ENCODE measurements at places on chromosomes 1 and 21. TPM values are rescaled to one million over a fixed set of nuclear protein-coding genes. Genes with fewer than 3 reads are reported as not detected.
A peak's percentile ranks its signal among the peaks of the same experiment; 100 is the strongest.

- no peak for DNase-seq
These were observed 5.6 kb downstream of the MAD2L2 start for GRCh38 chr1:11675325-11675724.

DNA sequence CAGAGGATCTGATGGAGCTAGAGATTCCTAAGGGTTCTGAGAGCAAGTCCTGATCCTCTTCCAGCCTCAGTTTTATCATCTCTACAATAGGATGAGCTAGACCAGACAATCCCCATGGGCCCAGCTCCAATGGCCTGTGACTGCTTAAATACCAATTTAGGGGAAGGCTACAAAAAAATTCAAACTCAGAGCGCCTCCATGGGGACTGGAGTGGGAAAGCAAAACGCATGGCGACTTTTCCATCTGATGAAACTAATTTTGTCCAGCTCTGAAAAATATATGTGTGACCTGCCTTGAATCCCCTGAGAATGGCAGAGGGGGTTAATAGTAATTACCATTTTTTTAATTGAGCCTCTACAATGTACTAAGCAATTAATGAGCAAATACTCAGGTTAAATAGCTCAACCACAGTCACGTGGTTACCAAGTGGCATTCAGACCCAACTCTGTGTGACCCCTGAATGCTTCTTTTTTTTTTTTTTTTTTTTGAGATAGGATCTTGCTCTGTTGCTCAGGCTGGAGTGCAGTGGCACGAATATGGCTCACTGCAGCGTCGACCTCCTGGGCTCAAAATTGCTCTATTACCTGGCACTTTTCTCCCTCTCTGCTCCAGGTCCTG lies 8.4 kb downstream of the EXTL1 start:
- no peak for DNase-seq

DNA sequence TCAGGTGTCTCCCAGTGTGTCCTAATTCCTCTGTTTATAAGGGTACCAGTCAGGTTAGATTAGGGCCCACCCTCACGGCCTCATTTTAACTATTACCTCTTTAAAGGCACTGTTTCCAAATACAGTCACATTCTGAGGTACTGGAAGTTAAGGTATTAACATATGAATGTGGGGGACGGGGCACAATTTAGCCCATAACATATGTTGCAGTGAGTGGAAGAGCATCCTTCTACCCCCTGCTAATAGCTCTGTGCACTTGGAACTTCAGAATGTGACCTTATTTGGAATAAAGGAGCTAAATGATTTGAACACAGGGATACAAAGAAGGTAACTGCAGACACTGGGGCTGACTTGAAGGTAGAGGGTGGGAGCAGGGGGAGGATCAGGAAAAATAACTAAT lies 67.3 kb upstream of the ADGRL2 start:
- no peak for DNase-seq

GRCh38 chr1:91827087-91827458 lies 58.9 kb downstream of the TGFBR3 start:
- no peak for DNase-seq

- DNase-seq = no peak
These were observed 159.1 kb upstream of the USP24 start for GRCh38 chr1:55374216-55374615.

DNA sequence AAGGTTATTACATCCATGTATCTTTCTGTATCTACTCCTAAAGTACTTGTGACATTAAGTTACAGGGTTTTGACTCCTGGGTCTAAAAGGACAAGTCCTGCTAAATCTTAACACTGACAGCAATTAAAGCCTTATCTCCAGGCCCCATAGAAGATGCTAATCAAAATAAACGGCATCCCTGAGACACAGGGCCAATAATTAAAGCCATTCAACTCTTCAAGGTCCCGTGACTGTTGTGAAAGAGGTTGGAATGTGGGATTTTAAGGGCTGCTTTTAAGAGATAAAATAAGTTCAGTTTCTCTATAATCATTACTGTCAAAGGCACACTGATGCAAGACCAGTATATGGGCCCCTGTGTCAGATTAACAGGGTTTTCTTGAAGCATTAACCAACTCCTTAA lies 8.3 kb downstream of the DNAI4 start:
- DNase-seq = no peak

- DNase-seq = no peak
These were observed 258.5 kb downstream of the BRINP2 start for GRCh38 chr1:177429234-177429633.

- no peak for DNase-seq
These were observed 4.0 kb downstream of the EPS8L3 start for GRCh38 chr1:109759513-109760334.

DNA sequence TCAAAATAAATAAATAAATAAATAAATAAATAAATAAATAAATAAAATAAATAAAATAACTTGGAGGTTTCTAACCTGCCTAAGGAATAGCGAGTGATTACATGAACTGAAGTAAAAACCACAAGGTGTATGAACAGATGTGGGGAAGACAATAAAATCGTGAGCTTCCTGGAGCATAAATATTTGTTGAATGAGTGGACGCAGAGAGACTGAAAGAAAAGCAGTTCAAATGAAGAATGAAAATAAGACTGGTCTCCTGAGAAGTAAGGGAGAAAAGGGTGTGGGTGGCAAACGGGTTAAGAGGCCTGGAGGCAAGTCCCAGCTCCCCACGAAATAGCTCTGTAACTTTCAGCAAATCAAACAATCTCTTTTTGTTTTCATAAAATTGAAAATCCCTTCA lies 33.6 kb downstream of the CHML start:
- DNase-seq = no peak

DNA sequence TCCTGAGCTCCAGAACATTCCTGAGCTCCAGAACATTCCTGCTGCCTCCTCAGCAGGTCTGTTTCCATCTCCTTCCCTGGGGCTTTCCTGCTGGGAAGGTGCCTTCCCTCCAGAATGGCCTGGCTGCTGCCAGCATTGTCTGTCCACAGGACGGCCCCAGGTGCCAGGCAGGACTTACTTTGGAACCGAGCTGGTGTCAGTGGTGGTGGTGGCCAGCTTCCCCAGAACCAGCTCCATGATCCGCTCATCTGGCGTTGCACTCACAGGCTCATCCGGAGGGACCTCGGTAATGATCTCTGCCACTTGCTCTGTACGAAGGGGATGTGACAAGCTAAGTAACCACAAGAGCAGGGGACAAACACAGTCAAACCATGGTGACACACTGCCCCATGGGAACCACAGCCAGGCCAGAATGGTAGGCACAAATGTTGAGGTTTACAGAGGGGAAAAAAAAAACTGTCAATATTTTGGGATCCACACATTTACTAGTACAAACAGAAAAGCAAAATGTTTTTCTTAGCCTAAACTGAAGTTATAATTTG lies 41.3 kb downstream of the PRDM15 start:
- DNase-seq = no peak

DNA sequence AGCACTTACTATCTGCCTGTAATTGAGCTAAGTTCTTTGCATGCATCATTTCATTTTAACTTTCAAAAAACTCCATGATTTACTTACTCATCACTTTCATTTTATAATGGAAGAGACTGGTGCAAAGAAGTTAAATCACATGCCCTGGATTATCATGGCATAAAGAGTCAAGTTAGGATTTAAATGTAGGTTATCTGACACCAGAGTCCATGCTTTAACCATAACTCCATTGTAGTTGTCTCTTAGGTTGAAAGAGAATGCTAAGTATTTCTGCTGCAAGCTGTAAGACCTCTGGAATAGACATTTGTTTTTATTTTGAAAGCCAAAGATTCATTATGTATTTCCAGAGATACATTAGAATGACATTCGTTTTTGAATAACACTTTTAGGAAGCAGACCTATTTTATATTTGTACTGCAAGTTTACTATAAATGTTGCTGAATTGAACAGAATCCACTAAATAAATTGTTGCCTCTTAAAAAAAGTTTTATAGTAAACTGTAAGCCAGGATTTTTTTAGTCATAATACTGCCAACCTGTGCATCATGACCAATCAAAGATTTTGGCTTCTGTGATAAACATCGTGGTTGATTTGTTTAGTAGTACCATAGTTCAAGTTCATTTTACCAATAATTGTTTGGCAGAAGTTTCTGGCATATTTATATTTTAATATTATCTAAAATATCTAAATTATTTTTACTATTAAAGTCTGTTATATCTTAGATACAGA lies 26.1 kb downstream of the CFH start:
- DNase-seq = no peak

GRCh38 chr1:171884475-171884874 lies 43.2 kb downstream of the DNM3 start:
- no peak for DNase-seq

DNA sequence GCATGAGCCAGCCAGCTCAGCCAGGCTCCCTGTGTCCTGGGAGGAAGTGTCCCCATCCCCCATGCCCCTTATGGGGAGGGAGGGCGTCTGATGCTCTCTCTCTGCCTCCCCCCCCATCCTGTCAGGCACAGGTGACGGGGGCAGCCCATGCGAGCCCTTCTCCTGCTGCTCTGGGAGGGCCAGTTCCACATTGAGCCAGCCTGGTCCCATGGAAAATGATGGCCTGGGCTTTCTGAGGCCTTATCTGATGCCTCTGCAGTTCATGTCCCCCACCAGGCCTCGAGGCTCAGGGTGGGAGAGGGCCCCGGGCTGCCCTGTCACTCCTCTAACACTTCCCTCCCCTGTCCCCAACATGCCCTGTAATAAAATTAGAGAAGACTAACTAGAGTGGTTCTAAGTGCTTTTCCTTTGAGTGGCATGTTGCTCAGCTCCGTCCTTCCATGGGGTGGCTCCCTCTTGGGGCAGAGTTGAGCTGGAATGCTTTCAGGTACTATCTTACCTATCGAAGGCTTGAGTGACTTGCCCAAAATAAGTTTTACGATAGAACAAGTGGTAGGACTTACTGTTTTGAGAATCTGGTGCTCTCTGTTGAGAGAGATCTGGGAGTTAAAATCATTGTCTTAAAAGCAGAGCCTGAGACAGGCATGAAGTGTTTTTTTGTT lies 1.8 kb upstream of the MTFR1L start:
- no peak for DNase-seq

- DNase-seq = no peak
These were observed 946.7 kb upstream of the B3GALT2 start for GRCh38 chr1:194133152-194133551.

DNA sequence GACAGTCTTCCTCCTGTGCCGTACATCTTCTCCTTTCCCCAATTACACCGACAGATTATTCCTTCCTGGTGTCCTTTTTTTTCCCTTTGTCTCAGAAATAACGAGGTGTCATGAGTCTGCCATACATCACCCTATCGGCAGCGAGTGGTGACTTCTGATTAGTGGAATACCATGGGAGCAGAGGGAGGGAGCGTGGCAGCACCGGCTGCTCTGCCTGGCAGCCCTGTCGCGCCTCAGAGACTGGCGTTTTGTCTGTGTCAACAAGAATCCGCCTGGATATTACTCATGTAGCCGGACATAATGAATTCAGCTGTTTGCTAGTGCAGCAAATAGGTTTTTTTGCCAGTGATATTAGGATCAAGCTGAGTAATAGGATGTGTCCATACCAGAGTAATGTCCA lies 51.8 kb downstream of the UTP25 start:
- no peak for DNase-seq

GRCh38 chr1:111842411-111842810 lies 86.7 kb downstream of the DDX20 start:
- no peak for DNase-seq

GRCh38 chr1:11681071-11681771 lies at the start of gene MAD2L2:
TSS of gene MAD2L2 (minus strand) at chr1:11681148. CDS start at chr1:11680601, 547 bp downstream.
- DNase-seq = peak; percentile 94

GRCh38 chr1:178644308-178645120 lies 80.5 kb upstream of the RALGPS2 start:
- DNase-seq = no peak

DNA sequence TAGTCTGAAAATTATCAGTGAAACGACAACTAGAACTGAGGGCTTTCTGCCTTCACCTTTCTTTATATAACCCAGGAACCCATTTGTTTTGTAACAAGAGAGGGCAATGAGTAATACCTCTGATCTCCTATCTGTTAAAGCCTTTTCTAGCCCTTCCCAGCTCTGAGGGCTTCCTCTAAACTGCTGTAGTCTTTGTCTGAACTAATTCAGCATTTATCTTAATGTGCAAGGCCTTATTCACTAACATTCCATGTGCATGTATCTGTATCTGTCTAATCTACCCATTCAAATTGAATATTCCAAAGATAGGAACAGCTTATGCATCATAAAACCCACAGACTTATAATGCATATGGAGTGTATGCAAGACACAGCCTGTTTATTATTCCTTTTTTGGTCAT lies 167.1 kb downstream of the LYPLAL1 start:
- no peak for DNase-seq

GRCh38 chr1:48472638-48473037 lies 634 bp upstream of the SPATA6 start:
- no peak for DNase-seq

DNA sequence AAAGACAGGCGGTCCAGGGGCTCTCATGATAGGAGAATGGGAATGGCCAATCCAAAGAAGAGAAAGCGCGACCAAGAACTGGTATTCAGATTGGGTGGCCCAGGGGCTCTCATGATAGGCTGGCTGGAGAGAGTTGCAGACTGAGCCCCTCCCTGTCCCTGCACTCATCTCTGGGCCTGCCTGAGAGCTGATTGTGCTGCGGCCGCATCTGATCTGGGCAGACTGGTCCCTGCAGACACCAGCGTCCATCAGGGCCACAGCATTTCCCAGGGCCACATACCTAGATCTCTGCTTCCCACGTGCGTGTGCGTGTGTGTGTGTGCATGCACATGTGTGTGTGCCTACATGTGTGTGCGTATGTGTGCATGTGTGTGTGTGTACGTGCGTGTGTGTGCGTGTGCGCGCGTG lies 30.4 kb upstream of the MAN1C1 start:
- peak; percentile 58 for DNase-seq

DNA sequence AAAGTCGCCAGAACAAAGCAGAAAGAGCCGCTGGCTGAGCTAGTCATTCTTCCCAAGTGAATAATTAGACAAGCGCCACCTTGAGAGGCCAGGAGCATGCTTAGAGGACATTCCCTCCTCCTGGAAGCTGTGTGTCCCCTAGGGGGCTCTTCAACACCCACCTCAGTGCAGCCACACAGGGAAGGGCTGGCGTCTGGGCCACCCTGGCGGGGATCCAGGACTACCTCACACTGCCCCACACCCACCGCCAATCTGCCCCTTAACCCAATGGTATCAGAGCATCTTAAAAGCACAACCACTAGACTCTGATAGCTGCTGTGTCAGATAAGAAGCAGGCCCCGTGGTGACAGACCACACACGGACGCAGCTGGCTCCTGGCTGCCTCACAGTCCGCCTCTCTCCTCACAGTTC lies 24.9 kb downstream of the SETD4 start:
- DNase-seq = no peak

DNA sequence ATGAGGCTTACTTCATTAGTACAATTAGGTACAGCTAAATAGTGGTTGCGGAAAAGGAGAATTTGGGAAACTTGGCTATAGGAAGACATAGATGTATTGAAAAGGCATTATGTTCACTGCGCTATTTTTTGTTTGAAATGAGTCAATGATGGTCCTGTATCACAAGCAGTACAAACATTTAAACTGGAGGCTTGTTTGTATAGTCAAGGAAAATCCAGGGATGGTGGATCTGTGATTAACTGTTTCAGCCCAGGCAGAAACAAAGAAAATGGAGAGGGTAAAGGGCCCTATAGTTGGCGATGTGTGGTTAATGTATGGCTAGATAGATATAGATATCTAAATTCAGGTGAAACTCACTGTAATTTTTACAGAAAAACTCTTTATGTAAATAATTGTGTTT lies 79.9 kb downstream of the CLIC4 start:
- no peak for DNase-seq

The NTRK1 gene
- 1.2 TPM for total RNA-seq

The CFHR4 gene
- total RNA-seq = not detected

The ZYG11A gene
- 0.18 TPM for total RNA-seq

The PLA2G2F gene
- total RNA-seq = not detected

The SLC5A9 gene
- total RNA-seq = 0.84 TPM

The AGBL4 gene
- not detected for total RNA-seq

The BRDT gene
- not detected for total RNA-seq

The AIRE gene
- total RNA-seq = not detected

The MCOLN2 gene
- 1.1 TPM for total RNA-seq
